ENCODE measurements at places on chromosomes 1 and 21.

DNA sequence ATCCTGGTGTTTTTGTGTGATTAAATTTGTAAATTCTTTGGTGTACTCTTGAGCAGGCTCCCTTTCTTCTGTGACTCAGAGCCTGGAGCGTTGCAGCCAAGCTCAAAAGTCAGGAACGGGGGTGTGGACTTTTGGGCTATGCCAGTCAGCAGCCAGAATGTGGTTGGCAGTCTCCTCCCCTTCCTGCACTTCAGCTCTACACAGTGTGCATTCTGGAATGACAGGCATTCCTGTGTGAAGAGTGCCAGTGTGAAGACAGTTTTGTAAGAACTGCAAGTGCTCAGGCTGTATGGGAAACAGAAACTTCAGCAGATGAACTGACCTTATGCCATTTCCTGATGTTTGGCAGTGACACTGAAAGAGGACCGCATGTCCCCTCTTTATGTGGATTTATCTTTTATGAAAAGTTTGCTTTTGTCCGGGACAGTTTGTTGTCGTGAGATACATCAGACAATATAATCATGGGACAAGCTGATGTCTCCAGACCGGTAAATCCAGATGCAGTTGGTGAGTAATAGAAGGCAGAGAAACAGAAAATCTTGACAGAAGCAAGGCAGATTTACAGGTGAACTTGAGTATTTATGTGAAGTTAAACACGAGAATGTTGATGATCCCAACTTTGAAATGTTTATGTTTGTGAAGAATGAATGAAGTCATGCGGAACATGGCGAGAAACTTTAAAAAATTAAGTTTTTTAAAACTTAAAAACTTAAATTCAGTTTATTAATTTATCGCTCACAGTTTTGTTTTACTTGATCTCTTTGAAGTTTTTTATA, 67.7 kb upstream of the RCC1 start:
- DNase-seq, result no peak

- no peak for DNase-seq
Observed at GRCh38 chr1:63794354-63794753, 20.5 kb downstream of the ROR1 start.

DNA sequence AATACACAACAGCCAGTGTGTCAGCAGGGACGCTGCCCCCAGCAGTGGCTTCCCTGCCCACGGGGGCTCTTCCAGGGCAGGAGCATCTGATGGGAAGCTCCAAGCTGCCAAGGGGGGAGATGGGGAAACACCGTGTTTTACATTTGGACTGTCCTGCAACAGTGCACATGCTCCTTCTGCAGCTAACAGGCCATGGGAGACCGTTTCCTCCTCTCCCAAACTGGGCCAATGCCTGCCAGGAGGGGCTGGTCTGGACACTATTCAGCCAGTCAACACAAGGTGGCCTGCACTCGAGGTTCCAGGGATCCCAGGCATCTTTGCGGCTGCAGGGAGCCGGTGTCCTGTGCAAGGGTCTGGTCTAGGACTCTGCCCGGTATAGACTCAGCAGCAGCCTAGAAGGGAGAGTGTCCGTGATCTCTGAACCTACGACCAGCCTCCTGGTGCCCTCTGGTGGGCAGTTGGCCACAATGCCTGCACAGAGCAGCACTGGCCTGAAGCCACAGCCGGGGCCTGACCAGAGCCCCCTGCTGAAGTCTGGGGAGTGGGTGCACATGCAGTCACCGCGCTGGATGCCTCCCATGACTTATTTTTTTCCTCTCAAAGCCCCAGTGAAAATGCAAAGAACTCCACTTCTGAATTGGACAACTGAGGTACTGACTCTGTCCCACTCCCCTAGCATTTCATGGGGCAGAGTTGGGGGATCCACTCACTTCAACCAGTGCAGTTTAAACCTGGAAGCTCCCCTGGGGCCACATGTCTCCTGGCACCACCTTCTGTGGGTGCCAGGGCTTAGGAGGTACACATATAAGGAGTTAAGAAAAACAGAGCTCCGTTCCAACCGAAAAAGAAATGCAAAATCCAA, 33.3 kb downstream of the RCC2 start:
- DNase-seq, result peak; percentile 59

- no peak for DNase-seq
Observed at GRCh38 chr1:165842023-165842670, 14.7 kb downstream of the UCK2 start.

DNA sequence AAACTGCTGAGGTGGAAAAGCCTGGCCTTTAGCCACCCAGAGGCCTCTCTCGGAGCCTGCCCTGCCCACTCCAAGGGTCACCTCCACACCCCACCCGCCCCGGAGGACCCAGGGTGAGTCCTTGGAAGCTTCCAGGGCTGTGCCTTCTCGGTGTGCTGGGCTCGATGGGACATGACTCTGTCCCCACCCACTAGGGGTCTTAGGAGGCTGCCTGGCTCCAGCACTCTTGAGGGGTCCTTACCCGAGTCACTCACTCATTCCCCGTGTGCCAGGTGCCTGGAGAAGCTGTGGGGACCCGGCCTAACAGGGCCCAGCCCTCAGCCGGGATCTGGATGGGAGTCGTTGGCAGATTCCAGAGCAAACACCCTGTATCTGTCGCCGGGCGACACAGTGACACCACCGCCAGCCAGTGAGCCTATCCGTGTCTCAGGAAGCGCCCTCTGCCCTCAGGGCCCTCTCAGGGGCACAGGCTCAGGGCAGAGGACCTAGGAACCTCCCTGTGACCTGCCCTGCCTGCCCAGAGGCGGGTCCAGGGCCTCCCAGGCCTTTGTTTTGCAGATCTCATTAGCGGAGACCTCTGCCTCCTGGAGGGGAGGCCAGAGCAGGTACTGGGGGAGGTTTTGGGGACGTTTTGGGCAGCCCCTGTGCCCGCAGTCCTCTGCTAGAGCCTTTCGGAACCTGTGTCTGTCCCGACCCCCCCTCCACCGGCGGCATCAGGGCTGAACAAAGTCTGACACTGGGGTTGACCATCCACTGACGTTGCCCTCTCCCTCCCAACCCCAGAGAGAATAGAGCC, 3.1 kb upstream of the PRKCZ start:
- DNase-seq, result no peak

DNA sequence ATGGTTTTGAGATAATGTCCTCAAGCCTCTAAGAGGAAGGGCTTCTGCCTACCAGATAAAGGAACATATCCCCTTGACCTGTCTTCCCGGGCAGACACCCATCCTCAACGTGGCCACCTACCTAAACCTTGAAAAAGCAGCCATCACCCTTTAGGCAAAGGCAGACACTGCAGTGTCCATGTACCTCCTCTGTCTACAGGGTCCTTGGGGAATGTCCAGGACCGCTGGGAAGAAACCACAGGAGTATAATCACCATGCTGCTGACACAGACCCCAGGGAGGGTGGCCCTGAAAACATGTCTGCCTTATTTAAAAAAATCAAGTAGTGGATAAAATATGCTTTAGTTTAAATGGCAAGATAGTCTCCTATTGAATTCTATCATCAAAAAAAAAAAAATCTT, 16.6 kb downstream of the BCAR3 start:
- no peak for DNase-seq

- no peak for DNase-seq
Observed at GRCh38 chr1:212529211-212529741, 79.3 kb upstream of the ATF3 start.

All from stimulated activated naive CD8-positive, alpha-beta T cell treated with anti-CD3 and anti-CD28 coated beads, Interleukin-15, amount 100 ng/mL, for 72 hours (primary cell).